ENCODE measurements at places on chromosomes 4 and X. TPM values are rescaled to one million over a fixed set of nuclear protein-coding genes. Genes with fewer than 3 reads are reported as not detected.

The POU4F2 gene
- total RNA-seq = not detected

The SLC2A9 gene
- 15.0 TPM for total RNA-seq

The TSPAN7 gene
- total RNA-seq = 31.9 TPM

The P2RY8 gene
- 2.9 TPM for total RNA-seq

All from metanephros (tissue), 2 donors.